ENCODE measurements at places on chromosomes 4 and X. TPM values are rescaled to one million over a fixed set of nuclear protein-coding genes. Genes with fewer than 3 reads are reported as not detected.

Gene NAT8L
- total RNA-seq, result 18.8 TPM

Gene ATP8A1
- 11.9 TPM for total RNA-seq

DNA sequence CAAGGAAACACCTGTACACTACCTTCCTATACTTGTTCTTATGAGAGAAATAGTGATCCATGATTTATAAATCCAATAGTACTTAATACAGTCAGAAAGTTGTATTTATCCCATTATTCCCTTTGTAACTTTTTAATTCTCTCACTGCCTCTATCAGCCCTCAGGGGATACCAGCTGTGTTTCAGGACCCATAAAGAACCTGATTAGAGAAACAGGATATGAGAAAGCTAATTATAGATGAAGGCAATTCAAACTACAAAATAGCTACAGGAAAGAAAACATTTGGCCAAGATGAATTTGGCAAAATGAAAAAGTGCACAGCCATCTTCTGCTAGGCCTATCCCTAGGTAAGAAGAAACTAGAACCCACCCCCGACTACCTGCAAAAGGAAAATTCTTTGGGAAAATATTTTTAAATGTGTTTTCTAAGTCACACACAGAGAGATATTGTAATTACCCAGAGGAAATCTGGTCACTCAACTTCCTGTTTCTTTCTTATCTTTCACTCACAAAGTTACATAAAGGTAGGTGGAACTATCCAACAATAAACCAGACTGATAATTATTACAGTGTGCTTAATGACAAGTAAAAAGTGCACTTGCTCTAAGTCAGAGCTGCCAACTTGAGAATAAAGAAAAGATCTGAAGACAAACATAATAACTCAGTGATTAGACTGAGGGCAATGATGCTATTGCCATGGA lies 836.5 kb upstream of the HTR2C start:
- H3K27ac ChIP-seq, result no peak overlapping the region
- peaks cover 3% of the 10 kb centered on the region for H3K4me1 ChIP-seq
- no peaks in the 10 kb centered on the region for H3K27me3 ChIP-seq
- no peaks in the 10 kb centered on the region for H3K36me3 ChIP-seq
- H3K4me3 ChIP-seq, result no peak overlapping the region

GRCh38 chr4:116122124-116122523 lies 963.3 kb downstream of the TRAM1L1 start:
- H3K4me1 ChIP-seq, result no peaks in the 10 kb centered on the region
- no peaks in the 10 kb centered on the region for H3K36me3 ChIP-seq
- H3K27ac ChIP-seq, result no peak overlapping the region
- H3K27me3 ChIP-seq, result no peaks in the 10 kb centered on the region

Gene SPP1
- 14.2 TPM for total RNA-seq
